ENCODE measurements at places on chromosomes 4 and X.
A peak's percentile ranks its signal among the peaks of the same experiment; 100 is the strongest.

DNA sequence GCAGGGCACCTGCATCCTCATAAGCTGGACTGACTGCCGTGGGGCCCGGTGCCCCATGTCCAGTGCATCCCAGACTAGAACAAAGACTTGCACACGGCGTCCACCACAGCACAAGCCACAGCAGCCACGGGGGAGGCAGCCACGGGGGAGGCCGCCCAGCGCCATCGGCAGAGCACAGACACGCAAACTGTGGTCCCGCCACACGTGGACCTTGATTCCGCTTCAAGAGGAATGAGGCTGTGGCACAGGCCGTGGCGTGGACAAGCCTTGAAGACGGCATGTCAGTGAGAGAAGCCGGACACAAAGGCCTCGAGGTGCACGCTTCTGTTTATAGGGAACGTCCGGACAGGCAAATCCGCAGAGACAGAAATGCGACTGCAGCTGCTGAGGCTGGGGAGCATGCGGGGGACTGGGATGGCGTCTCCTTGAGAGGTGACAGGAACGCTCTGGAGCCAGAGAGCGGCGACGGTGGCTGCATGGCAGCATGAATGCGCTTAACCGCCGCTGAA, 10.1 kb upstream of the CPLX1 start:
- DNase-seq, result no peak

GRCh38 chrX:24528605-24529004, 63.5 kb downstream of the PDK3 start:
- no peak for DNase-seq

- DNase-seq, result no peak
Observed at GRCh38 chr4:182213004-182213403, 30.2 kb upstream of the TENM3 start.

DNA sequence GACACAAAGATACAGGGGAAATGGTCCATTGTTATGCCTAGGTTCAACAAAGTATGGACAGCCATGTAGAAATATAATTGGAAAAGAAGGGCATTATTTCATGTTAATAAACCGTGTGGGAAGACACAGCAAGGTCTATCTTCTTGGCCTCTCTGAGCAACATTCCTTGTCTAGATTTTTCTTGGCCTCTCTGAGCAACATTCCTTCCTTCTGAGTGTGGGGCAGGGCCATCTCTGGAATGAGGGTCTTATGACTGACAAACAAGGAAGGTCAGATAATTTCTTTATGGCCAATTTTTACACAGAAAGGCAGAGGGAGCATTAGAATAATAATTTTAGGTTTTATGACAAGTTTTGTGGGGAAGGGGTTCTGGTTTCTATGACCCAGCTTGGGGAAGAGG, 24.3 kb upstream of the MAOA start:
- no peak for DNase-seq

DNA sequence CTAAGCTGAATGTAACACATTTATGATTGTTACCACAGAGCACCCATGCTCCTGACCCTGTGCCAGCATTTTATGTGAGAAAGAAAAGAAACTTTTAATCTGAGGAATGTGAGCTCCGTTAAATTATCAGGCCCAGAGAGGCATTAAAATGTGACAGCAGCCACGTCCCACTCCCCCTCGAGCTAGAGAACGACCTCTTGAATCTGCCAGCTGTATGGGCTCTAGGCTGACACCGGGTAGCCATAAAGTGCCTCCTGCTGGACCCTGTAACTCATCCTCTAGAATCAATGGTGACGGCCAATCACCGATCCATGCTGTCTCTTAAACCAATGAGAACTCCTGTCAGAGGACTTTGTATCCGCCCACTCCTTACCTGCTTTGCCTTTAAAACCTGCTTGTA, 110.2 kb upstream of the ADRA2C start:
- DNase-seq, result no peak

- no peak for DNase-seq
Observed at GRCh38 chr4:1802151-1802715, 9.1 kb downstream of the FGFR3 start.

- no peak for DNase-seq
Observed at GRCh38 chrX:39167791-39168190, 366.5 kb downstream of the MID1IP1 start.

DNA sequence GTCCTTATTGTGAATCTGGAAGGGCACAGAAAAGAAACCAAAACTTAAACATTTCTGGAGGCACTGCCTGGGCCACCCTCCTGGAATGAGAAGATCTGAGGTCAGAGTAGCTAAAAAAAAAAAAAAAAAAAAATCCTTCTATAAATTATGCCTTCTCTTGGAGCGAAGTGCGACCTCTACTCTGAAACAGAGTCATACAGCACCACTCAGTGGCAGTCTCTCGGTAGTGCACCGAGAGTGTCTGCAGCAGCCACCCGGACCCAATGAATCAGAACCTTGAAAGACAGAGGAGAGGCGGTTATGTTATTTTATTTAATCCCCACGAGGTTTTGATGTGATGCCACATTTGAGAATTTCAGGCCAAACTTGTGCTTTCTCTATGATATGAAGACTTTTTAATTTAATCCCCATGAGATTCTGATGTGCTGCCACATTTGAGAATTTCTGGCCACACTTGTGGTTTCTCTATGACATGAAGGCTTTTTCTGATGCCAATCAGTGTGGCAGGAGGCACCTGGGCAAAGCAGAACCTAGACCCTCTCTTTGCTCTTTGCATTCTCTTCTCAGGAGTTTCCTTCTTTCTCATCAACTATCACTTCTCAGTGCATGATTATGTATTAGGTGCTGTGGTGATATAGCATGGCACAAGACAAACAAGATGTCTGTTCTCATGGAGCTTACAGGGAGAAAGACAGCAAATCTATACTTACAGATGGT, 5.6 kb upstream of the CT47C1 start:
- DNase-seq, result peak; percentile 20

Data from glomerular endothelial cell (primary cell).